ENCODE measurements at places on chromosomes 2 and 18.

- no peak for DNase-seq
Observed at GRCh38 chr2:27379383-27379835, 1.1 kb downstream of the ZNF513 start.

DNA sequence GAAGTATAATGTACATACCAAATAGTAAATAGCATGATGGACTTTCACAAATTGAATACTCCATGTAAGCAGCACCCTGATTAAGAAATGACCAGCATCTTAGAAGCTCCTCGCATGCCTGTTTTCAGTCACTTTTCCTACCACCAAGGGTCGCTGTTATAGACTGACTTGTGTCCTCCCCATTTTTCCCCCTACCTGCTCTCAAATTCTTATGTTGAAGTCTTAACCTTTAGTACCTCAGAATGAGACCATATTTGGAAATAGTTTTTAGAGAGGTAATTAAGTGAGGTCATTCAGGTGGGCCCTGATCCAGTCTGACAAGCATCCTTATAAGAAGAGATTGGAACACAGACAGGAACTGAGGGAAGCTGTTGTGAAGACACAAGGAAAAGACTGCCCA is 125.9 kb downstream of the LYPD6 start:
- DNase-seq, result no peak

- no peak for DNase-seq
Observed at GRCh38 chr2:134408386-134408785, 154.5 kb downstream of the MGAT5 start.

DNA sequence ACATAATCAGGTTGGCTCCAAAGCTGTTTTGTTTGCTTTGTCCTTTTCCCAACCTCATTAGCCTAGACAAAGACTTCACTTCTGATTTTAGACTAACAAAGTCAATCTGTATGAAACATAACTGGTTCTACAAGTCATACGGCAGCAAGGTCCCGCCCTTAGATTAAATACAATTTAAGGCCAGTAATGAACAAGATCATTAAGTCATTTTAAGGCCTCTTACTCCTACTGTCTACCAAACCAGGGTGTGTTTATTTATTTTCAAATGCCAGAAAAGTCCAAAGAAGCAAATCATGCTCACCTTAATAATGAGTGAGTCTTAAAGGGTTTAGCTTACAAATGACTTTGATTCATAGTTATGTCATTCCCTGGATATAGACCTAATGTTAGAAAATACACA is 148.4 kb upstream of the ACVR2A start:
- no peak for DNase-seq

- DNase-seq, result no peak
Observed at GRCh38 chr2:202410092-202410491, 34.0 kb downstream of the BMPR2 start.

All from left lobe of liver (tissue), 2 donors.